ENCODE measurements at places on chromosomes 16 and 17.

DNA sequence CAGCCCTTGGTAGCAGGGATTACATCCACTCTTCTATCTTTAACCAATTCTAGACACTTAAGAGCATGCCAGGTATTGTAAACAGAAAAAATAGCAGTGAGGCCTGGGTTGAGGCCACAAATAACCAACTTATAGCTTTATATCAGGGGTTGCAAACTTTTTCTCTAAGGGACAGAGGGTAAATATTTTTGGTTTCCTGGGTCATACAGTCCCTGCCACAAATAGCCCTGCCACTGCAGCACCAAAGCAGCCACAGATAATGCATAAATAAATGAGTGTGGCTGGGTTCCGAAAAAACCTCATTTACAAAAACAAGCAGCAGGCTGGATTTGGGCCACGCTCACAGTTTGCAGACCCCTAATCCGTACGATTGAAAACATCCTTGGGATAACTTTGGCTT, 46.7 kb downstream of the STAT3 start:
- DNase-seq, result no peak

GRCh38 chr16:57133031-57133430, 40.6 kb downstream of the CPNE2 start:
- no peak for DNase-seq

DNA sequence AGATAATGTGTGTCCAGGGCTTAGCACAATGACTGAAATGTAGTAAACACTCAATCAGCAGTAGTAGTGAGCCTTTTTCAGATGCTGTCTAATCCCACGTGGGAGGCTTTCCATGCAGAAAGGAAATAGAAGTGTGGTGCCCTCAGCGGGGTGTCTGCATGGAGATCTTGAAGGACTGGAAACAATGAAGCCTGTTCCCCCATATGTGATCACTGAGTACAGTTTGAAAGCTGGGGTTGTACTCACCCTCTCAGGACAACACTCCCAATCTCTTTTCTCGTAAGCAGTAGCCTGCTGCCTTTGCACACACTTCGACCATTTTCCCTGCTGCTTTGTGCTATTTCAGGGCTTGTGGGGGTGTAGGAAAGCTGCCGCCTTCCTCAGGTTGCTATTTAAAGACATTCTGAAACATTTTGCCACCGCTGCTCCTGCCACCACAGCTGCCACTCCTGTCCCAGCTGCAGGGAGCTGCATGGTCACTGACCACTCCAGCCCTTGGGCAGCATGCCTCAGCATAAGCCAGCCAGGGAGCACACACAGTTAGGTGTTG, 40.6 kb upstream of the HAS3 start:
- no peak for DNase-seq

- no peak for DNase-seq
Observed at GRCh38 chr17:40516581-40517285, 15.3 kb upstream of the TNS4 start.

GRCh38 chr16:19382084-19382801, 35.4 kb upstream of the TMC5 start:
- no peak for DNase-seq

DNA sequence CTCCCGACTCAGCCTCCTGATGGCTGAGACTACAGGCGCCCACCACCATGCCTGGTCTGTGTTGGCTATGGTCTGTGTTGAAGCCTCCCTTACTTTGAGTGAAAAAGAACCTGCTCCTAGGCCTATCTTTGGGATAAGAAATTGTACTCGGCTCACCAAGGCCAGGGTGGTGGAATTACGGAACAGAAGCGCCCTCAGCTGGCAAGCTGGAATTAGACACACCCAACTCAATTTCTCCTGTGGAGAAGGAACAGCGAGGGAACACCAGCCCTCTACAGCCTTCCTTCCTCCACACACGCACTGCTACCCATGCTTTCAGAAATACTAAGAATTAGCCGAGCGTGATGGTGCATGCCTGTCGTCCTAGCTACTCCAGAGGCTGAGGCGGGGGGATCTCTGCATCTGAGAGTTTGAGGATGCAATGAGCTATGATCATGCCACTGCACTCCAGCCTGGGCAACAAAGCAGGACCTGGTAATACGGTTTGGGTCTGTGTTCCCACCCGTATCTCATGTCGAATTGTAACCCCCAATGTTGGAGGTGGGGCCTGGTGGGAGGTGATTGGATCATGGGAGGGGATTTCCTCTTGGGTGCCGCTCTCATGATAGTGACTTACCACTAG, 40.1 kb upstream of the RBBP6 start:
- peak; percentile 52 for DNase-seq

DNA sequence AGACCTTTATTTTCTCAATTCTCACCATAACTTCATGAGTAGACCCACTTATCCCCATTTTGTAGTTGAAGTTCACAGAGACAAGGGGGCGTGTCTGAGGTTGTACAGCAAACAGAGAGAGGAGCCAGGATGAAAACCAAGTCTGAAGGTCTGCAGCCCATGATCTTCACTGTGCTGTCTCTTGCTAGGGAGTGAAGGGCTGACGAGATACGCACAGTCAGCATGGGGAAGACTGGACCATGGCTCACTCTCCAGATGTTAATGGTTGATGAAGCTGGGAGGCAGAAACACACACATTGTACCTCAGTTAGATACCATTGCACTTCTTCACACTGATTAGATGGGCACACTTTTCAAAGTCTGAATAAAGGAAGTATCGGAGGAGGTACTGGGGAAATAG, 5.8 kb upstream of the MT4 start:
- no peak for DNase-seq

DNA sequence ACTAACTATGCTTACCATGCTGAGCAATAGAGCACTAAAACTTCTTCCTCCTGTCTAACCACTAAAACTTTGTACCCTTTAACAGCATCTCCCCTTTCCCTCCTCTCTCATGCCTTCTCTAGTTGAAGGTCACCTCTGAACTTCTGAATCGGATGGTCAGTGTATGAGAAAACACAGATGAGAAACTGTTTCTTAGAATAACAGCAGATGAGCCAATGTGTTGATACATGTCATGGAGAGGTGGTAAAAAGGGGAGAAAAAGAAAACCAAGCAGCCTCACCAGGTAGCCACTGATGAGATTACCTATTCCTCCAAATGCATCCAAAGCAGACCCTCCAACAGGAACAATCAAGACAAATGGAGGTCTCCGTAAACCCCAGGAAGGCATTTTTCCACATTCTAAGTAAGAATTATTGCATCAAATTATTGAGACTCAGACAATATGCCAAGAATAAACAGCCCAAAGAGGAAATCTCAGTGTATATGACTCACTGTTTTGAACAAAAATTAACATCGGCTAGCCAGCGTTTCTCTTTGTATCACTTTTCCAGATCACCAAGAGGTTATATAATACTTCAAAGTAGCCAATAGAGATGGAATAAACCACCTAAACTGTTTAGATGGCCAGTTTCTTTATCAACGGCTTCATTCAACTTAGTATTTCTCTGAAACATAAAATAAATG, 793.3 kb upstream of the SOX9 start:
- no peak for DNase-seq

- no peak for DNase-seq
Observed at GRCh38 chr16:59591480-59591879, 857.4 kb upstream of the GOT2 start.

DNA sequence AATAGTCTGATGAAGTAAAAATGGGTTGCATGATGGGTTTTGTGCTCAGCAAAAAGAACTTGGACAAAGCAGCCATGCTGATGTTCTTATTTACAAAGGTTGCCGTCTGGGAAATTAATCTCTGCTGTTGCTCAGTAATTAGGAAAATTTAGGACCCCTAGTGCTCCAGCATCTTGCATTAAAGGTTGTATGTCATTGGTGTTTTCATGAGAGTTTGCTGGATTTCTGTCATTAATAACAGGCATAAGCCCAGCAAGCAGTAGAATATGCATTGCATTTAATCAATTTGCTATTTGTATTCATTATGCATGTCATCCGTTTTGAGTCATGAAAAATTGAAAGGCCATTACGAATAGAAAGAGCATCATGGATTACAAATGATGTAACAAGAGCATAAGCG, 45.3 kb upstream of the C16orf78 start:
- DNase-seq, result no peak

DNA sequence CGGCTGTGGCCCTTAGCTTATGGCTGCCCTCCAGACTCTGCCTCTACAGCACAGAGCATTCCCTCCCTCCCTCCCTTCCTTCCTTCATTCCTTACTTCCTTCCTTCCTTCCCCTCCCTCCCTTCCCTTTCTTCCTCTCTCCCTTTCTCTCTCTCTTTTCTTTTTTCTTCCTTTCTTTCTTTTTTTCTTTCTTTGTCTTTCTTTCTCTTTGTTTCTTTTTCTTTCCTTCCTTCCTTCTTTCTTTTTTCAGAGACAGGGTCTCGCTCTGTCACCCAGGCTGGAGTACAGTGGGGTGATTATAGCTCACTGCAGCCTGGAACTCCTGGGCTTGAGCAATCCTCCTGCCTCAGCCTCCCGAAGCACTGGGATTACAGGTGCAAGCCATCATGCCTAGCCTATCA, 11.7 kb downstream of the TMEM92 start:
- no peak for DNase-seq

- DNase-seq, result no peak
Observed at GRCh38 chr17:30299000-30299399, 7.3 kb upstream of the BLMH start.

GRCh38 chr16:9225527-9226316, 134.3 kb downstream of the HAPSTR1 start:
- peak; percentile 13 for DNase-seq

DNA sequence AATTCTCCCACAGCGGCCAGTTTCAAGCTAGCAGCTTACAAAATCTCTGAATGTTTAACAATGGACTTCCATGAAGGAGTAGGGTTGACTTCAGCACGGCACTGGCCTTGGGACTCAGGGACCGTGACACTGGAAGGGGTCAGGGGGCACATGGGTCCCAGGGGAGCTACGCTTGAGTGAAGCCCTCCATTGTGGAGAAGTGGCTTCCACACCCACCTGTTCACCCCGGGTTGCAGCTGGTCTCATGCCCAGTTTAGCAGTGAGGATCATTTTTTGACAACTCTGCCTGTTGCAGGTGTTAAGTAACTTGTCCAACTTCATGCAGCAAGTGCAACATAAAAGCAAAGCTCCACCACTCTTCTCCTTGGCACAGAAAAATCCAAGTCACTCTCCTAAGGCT, 510.2 kb downstream of the CDH13 start:
- no peak for DNase-seq

DNA sequence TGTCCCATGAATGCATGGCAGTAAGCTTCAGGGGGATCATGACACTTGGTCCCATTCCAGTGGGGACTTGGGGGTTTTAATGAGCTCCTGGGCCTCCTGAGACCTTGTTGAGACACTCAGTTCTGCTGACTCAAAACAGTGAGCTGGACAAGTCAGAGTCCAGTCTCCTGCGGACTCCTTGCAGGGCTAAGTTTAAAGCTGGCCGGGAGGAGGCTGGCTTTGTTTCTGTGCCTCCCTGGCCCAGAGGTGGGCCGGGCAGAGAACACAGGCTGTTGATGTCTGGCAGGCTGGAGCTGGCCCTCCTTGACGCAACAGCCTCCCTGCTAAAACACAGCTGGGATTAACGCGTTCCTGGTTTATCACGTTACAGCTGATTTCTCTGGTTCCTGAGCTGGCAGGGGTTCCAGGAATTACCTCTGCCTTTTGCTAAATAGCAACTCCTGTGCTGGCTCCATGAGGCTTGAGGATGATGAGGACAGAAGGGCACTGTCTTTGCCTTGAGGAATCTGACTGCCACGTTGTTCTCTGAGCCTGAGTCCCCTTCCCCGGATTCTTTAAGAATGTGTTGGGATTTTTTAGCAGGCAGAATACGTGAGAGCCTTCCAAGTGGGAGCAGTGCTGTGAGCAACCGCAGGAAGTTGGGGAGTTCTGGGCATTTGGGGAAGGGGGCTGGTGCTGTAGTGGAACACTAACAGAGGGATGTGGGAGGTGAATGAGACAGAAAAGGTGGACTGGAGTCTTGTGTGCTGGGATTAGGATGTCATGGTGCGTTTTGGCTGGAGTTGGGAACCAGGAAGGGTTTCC, 2.0 kb downstream of the GPT2 start:
- DNase-seq, result no peak

DNA sequence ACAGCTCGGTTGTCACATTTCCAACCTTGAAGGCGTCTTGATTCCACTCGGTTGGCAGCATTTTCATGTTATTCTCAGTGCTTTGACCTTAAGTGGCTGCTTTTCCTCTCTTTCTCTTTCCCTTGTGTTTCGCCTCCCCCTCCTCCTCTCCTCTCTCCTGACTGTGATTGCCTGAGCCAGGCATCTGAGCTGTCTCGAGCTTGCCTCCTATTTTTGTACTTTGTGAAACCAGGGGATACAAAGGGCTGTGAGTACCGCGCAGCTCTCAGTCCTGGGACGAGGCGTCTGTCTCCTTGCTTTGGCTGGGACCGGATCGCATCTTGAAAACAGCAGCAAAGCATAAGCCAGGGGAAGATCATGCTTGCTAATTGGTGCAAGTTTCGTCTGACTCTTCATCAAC, 48.8 kb upstream of the SDK2 start:
- DNase-seq, result no peak

- DNase-seq, result no peak
Observed at GRCh38 chr16:81556715-81557284, 112.2 kb downstream of the CMIP start.

- DNase-seq, result peak; percentile 23
Observed at GRCh38 chr17:43880420-43880991, 26.8 kb downstream of the MPP2 start.

GRCh38 chr16:30084816-30085159, 6.9 kb downstream of the TBX6 start:
- no peak for DNase-seq

DNA sequence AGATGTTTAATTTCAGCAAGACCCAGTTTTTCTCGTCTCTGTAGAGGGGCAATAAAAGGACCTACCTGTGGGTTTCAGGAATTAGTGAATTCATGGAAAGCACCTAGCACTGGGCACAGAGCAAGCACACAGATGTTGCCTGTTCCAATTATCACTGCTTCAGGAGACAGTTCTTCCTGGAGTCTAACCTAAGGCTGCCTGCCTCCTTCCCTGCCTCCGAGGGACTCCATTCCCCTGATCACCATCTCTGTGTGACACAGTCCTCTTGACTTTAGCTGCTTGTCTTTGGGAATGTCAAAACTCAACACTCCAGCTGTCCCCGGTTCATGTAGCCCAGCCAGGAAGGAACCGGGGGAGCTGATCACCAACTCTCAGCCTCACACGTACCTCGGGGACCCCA, 474.9 kb downstream of the SLC39A11 start:
- no peak for DNase-seq

DNA sequence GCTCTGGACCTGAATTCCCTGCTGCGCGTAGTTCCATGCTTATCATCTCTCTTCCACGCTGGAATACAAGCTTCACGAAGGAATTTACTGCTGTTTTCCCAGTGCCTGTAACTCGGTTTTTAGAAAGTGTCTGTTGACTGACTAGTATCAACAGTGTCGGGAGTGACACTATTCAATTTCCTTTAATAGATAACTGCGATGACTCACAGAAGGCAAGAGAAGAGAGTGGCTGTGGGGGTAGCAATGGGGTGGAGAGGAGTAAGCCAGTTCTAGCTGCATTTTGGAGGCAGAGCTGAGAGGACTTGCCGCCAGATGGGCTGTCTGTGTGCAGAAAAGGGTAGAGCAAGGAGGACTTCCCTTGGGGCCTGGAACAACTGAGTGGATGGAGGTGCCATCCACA, 25.2 kb downstream of the B4GALNT2 start:
- DNase-seq, result no peak

Data from suppressor macrophage treated with lipopolysaccharide for 4 hours (primary cell).